ENCODE measurements at places on chromosomes 12 and 14.

GRCh38 chr12:45289245-45290215 lies 73.6 kb downstream of the ANO6 start:
- no peak for DNase-seq

DNA sequence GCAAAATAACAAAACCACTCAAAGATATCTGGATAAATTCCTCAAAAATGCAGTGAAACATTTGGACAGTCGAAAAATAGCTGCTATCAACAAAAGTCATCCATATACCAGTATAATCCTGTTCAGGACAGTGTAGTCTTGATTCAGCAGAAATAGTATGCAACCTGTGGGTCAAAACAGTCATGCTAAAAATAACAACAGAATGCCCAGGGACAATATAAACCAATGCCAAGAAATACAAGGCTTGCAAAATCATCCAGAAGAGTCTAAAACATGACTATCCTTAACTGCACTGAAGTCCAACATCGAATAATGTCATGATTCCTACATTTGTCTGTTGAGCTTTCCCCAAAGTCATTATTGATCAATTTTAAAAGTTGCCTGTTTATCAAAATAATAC lies 425.9 kb downstream of the FSCB start:
- DNase-seq: no peak

GRCh38 chr12:120413901-120414695 lies 23.8 kb upstream of the COX6A1 start:
- DNase-seq: no peak

DNA sequence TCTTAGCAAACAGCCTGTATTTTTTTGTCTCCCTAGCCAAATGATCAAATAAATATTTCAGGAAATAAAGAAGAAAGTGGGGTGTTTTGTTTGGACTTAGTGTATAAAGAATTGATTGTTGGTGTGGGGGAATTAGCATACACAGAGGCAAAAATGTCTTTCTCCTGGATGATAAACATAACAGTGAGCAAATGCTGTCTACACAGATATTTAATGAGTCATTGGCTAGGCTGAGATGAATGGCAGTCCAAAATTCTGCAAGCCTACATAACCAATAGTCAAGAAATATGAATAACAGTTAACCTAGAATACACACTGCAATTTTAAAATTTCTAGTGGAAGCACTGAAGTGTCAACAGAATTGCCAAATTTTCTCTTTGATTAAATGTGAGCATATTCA lies 35.8 kb downstream of the MYF5 start:
- peak; percentile 28 for DNase-seq

DNA sequence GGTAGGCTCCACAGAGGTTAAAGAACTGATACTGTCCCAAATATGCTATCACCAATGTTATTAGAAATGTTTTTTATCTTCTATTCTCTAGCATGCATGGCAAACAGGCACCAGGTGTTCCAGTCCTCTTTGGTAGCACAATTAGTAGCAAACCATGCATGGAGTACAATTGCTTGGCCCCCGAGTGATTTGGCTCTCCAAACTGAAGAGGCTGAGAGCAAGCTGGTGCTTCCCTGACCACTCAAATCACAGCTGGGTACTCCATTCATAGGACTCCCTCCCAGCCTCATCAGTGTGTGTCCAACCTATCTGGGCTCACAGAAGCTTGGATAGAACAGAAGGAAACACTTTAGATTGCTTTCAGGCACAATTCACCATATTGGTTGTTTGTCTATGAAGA lies 93.4 kb downstream of the DIO2 start:
- no peak for DNase-seq

DNA sequence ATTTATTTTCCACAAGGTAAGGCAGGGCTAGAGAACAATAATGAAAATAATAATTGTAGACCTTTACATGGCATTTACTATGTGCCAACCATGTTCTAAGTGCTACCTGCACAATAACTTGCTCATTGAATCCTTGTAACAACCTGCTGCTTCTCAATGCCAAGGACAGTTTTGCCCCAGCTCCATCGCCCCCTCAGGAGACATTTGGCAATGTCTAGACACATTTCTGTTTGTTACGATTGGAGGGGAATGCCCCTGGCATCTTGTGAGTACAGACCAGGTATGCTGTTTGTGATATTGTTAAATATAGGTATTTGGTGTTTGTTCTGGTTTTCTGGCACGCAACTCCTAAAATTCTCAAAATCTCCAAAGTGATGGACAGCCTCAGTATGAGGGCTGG lies 8.1 kb upstream of the ATXN2 start:
- DNase-seq: no peak

DNA sequence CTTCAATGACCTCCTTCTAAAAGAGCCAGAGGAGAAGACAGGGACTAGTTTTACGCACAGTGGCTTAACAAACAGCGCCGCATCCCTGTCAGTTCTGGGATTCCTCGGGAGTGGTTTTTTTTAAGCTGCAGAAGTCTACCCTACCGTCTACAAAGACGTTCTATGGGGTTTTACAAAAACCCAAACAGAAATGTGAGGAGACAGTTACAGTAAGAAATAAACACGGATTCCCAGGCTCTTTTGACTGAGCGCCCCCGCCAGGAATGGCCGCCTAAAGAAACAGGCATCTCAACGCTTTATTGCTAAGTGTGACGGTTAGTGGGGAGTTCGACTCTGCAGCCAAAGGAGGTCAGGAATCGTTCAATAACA lies 484 bp downstream of the ALKBH1 start:
- peak; percentile 60 for DNase-seq

GRCh38 chr14:73895939-73896338 lies 9.3 kb downstream of the ZNF410 start:
- DNase-seq: no peak

GRCh38 chr12:88538697-88539096 lies 41.6 kb downstream of the KITLG start:
- no peak for DNase-seq

DNA sequence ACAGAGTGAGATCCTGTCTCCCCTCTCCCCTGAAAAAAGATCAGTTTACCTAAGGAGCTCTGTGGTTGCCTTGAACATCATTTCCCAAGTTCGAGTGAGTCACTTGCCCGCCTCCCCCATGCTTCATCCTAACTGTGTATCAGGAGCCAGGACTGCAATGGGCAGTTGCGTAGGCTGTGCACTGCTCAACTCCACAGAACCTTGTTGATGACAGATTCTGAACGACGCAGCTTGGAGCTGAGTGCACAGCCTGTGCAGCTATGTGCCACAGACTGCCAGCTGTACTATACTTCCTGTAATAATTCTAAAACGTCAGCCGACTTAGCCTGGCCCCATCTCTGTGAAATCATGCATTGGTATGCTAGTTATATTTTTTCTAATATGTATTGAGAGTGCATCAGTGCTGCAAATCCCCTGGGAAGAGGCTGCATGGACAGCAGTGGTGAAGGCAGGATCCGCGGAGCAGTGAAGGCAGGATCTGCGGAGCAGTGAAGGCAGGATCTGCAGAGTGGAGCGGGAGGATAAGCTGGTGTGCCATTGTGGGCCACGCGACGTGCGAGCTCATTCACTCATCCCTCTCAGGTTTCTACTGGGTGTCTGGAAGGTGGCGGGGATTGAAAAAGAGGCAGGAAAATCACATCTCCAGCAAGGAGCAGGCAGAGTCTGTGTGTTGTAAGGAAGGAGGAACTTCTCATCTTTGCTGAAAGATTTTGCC lies 80.8 kb downstream of the GALNT9 start:
- DNase-seq: peak; percentile 60

GRCh38 chr12:28242496-28243309 lies 52.4 kb downstream of the CCDC91 start:
- DNase-seq: peak; percentile 25

GRCh38 chr14:51895375-51895774 lies 35.0 kb downstream of the GNG2 start:
- no peak for DNase-seq

DNA sequence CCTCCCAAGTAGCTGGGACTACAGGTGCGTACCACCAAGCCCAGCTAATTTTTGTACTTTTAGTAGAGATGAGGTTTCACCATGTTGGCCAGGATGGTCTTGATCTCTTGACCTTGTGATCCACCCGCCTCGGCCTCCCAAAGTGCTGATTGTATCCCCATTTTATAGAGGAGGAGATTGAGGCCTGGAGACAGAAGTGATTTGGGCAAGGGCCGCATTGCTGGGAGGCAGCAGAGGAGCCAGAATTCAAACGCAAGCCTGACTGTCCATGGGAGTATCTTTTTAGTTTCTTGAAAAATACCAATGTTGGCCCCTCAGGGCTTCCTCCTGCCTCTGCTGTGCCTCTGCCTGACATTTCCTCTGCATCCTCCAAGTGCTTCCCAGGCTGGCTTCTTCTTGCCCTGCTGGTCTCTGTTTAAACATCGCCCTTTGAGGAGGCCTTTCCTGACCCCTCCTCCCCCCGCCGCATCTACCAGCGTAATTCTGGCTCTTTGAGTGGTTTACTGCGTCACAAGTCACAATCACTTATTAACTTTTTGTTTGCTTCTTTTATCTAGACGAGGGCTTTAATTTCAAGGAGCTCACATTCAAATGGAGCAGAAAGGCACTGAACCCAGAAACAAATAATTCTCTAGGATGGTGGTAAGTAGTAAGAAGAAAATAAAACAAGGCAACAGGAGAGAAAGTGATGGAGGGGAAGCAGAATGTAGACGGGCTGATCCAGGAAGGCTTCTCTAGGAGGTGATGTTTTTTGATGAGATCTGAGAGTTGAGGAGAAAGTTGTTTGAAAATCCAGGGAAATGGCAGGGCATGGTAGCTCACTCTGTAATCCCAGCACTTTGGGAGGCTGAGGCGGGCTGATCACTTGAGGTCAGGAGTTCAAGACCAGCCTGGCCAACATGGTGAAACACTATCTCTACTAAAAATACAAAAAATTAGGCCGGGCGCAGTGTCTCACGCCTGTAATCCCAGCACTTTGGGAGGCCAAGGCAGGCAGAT lies 91.0 kb upstream of the MED13L start:
- no peak for DNase-seq

- DNase-seq: no peak
Measured at GRCh38 chr14:101761881-101762529, 496 bp downstream of the PPP2R5C start.

DNA sequence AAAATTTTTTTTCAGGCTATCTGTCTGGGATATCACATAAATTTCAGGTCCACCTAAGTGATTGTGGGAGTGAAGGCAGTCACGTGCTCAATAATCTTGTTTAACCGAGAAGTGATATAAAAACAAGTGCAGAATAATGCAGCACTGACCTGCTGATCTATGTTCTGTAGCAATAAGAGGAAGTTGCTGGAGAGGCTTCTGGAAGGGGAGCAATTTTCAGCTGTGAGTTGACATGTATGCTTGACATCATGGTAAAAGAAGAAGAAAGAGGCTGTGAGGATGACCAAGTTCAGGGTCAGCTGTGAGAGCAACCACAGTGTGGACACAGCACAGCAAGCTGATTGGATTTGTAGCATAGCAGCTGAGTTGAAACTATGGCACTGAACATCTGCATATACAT lies 172.0 kb upstream of the PELI2 start:
- DNase-seq: no peak

Data from cardiac fibroblast (primary cell).